ENCODE measurements at places on chromosomes 5 and 9. TPM values are rescaled to one million over a fixed set of nuclear protein-coding genes. Genes with fewer than 3 reads are reported as not detected.

LVRN gene
- total RNA-seq, result 0.10 TPM

ESM1 gene
- total RNA-seq, result not detected

PCDHA1 gene
- total RNA-seq, result 0.10 TPM

UBE2D2 gene
- 157 TPM for total RNA-seq

PIP5KL1 gene
- 2.1 TPM for total RNA-seq

GOLM1 gene
- total RNA-seq, result 108 TPM
